Activated T-helper 1 cell treated with anti-CD3 and anti-CD28 coated beads, Interleukin-2, amount 50 U/mL, for 16 hours (primary cell): ENCODE measurements at places on chromosomes 3 and 15.

GRCh38 chr15:87317900-87318299 is 938.6 kb downstream of the NTRK3 start:
- DNase-seq, result no peak

- DNase-seq, result no peak
Observed at GRCh38 chr15:76313731-76314130, 2.5 kb upstream of the ETFA start.

GRCh38 chr15:74716651-74717050 is 8.7 kb downstream of the CYP1A1 start:
- no peak for DNase-seq

GRCh38 chr15:96117270-96117669 is 213.2 kb upstream of the NR2F2 start:
- DNase-seq, result no peak

- no peak for DNase-seq
Observed at GRCh38 chr15:99306694-99307338, 55.5 kb downstream of the LRRC28 start.

DNA sequence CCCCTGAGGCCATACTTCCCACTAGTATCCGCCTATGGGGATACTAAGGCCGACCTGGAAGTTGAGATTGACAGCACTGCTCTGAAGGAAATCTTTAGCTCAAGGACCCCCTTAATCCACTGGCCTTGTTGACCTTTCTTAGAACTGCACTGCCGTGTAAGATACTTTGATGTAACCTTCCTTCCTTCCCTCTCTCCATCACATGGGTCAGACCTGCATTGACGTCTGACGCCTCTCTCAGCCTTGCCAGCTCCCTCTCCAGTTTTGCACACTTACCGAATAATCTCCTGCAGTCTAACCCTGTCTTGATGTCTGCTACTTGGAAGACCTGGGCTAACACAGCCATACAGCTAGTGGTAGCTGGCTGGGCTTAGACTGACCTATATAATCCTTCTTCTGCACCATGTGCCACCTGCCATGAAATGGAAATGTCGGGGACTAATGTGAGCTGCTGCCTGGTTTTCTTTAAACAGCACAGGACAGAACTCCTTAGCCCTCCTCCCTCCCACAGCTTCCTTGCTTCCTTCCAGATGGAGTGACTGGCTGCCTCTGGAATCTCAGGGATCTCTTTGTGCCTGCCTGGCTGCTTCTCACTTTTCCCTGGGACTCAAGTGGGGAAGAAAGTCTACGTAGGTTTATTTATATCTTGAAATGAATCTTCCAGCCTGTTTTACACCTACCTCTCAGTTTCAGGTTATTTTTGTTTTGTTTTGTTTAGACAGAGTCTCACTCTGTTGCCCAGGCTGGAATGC is 39.2 kb upstream of the HERC1 start:
- no peak for DNase-seq

DNA sequence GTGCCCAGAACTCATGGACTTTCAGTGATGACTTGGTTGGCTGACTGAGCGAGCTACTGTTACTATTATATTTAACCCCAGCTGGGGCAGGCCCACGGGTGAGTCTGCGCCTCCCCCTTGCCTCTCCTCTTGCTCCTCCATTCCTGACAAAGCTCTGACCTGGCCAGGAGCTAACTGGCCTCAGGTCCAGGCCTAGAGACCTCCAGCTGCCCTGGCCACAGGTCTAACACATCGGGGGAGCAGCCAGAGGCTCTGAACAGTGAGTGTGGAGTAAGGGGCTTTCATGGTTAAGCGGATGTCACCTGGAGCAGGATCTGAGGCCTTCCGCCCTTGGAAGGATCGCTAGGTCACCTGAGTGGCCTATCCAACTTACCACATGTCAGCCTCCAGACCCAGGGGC is 96.3 kb upstream of the HERC1 start:
- DNase-seq, result no peak

- DNase-seq, result no peak
Observed at GRCh38 chr3:9721015-9721699, 10.4 kb upstream of the BRPF1 start.

- DNase-seq, result no peak
Observed at GRCh38 chr3:111800472-111800871, 58.6 kb upstream of the PHLDB2 start.

GRCh38 chr3:56811546-56812202 is 9.9 kb upstream of the ARHGEF3 start:
- no peak for DNase-seq

DNA sequence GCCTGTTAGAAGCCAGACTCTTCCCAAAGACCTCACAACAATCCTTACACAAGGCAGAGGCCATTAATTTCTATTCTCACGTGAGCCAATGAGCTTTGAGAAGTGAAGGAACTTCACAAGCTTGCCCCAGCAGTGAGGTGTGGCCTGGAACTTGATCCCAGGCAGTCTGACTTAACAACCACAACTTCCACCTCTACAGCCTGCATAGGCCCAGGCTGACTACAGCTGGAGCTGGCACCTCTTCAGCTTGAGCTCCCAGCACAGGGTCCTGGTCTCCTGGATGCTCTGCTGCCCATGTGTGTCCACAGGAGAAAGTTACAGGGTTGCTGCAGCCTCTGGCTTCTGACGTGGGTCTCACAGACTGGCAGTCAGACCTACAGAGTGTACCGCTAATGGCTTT is 111.0 kb downstream of the ERC2 start:
- no peak for DNase-seq

- DNase-seq, result no peak
Observed at GRCh38 chr15:47473832-47474231, 243.5 kb upstream of the SEMA6D start.

- no peak for DNase-seq
Observed at GRCh38 chr15:78927077-78927790, 17.6 kb downstream of the CTSH start.

DNA sequence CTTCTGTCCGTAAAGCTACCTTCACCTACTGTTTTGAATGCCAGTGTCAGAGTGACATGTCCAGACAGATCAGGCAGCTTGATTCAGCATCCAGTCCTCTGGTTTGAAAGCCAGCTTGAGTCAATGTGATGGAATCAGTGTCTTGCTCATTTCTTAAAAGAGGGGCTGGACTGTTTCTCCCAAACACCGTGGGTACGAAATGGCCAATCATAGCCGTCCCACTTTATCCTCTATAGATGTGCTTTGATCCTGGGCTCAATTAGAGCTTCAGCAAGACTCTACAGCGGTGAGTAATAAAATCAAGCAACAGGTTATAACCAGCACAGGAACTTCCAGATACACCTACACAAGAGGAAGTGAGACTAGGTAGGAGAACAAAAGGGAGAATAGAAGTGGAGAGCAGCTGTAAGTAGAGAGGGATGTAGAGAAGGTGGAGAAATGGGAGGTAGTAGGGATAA is 17.0 kb upstream of the OR5K1 start:
- no peak for DNase-seq

GRCh38 chr3:104989878-104990277 is 376.8 kb upstream of the ALCAM start:
- DNase-seq, result no peak
